ENCODE measurements at places on chromosomes 1 and 21.

DNA sequence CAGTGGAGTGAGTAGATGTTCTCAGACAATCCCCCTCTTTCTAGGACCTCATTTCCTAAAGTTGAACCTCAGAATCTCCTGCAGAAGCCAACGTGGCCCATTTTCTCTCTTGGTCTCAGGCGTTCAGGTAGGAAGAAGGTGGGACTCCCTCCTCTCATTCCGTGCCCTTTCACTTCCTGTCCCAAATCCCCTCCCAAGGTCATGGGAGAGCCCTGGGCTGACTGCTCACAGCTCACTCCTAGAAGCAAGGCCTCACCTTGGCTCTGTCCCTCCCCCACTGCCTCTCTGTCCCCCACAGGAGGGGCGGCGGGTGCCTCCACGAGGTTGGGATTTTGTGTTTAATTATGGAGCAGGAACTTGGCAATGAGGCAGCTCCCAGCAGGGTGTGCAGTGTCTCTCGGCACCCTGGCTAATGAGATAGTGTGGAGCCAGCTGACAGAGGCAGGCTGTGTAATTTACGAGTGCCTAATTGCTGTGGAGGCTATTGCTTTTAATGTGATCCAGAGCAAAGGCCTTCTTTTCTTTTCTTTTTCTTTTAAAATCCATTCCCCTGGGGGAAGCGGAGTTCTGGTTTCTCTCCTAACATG lies 9.1 kb upstream of the CDK18 start:
- no peak for DNase-seq

DNA sequence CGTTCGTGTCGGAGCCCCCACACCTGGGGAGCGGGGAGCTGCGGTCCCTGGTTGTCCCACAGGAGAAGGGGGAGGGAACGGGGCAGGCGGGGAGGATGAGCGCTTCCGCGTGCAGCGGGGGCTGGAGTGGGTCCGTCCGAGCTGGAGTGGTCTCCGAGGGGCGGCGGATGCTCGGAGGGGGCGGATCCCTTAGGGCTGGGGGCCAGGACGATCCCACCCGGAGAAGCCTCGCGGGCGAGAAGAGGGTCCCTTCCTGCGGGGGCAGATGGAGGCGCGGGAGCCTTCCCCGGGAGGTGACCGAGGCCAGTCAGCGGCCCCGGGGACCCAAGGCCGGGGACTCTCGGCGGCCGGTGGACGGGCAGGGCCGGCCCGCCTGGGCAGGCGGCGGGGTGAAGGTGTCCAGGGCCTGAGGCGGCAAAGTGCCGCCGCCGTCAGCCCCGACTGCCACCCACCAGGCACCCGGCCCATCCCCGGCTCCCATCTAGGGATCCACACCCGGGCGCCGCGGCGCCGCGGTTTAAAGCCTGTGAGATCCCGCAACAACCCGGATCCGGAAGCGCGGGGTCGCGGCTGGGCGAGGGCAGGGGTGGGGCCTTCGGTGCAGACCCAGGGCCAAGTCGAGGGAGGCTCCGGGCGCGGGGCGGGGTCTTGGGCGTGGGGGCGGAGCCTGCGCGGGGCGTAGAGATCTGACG lies 5.3 kb upstream of the CCDC27 start:
- DNase-seq: peak; percentile 94

DNA sequence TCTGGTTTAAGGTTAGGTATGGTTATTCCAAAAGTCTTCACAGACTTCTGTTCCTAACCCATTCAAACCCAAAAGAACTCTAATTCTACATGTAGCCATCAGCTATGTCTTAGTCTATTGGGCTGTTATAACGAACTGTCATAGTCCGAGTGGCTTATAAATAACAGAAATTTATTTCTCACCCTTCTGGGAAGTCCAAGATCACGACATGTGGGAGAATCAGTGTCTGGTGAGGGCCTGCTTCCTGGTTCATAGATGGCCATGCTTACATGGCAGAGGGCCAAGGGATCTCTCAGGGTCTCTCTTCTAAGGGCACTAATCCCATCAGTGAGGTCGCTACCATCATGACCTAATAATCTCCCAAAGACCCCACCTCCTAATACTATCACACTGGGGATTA lies 103.0 kb upstream of the PPP2R5A start:
- DNase-seq: no peak

GRCh38 chr1:61089741-61090140 lies 7.4 kb downstream of the NFIA start:
- no peak for DNase-seq

DNA sequence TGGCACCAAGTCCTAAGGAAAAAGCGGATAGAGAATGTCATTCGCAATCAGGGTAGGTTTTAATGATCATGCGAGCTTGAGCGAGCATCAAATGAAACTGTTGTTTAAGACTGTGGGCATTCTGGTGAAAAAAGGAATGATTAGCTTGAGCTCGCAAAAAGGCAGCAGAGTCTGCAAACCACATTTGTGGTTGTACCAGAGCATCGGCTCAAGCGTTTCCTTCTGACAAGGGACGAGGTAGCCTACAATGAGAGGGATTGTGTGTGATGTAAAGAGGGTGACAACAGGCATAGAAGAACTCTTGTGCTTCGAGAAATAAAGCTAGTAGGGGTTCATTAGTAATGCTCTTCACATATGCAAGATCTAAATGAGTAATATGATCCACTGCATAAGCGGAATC lies 11.1 kb upstream of the CD48 start:
- no peak for DNase-seq

- no peak for DNase-seq
Observed at GRCh38 chr1:1021010-1021919, 1.3 kb downstream of the AGRN start.

- no peak for DNase-seq
Observed at GRCh38 chr1:107389410-107390396, 248.9 kb downstream of the NTNG1 start.

DNA sequence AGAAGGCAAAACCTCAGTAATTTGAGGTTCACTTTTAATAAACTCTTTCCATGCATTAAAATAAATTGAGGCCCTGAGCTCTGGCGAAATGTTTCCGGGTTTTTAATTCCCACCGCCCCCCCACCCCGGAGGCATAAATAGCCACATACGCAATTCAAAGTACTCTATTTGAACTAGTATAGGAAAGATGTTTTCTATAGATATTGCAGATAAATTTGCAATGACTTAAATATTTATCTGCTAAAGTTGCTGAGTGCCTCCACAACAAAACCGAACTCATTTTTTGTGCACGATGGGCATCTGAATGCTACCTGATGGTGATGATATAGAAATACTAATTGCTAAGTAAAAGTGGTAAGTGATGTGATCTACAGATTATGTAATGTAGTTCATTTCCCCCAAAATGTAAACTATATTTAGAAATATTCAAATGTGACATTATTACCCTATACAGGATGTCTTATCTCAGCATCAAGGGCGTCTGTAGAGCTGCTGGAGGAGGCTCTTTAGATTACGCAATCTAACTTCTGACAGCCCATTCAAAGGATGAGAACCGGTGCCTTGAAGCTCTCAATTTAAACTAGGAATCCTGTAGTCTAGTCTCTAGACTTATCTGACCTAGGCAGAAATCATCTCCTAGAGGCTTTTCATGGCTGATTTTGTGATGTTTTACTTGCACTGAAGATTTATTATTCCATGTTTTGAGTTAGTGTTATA lies 8.5 kb downstream of the IRF2BP2 start:
- DNase-seq: peak; percentile 75

GRCh38 chr1:222224636-222225315 lies 323.1 kb downstream of the HHIPL2 start:
- no peak for DNase-seq

GRCh38 chr1:187252923-187253322 lies 424.2 kb downstream of the PLA2G4A start:
- DNase-seq: no peak

- no peak for DNase-seq
Observed at GRCh38 chr1:114715952-114716303, 643 bp downstream of the NRAS start.

DNA sequence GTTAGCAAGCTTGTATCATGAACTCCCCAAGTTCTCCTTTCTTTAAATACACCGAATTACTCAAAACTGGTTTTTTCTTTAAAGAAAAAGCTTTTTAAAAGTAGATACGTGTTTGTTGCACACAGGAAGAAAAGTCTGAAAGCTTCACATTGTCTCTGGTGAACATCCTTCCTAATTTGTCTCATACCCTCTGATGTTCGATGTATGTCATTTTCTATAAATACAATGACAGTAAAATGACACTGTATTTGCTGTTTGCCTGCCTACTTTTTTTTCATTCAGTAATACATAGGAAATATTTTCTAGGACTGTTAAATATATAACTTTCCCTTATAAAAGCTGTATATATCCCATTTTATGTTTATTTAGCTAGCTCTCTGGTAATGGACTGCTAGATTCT lies 153.9 kb downstream of the GALNT2 start:
- DNase-seq: no peak

GRCh38 chr1:160451859-160452232 lies 51.5 kb downstream of the VANGL2 start:
- DNase-seq: no peak

- DNase-seq: no peak
Observed at GRCh38 chr1:95094923-95095322, 22.2 kb upstream of the ALG14 start.

DNA sequence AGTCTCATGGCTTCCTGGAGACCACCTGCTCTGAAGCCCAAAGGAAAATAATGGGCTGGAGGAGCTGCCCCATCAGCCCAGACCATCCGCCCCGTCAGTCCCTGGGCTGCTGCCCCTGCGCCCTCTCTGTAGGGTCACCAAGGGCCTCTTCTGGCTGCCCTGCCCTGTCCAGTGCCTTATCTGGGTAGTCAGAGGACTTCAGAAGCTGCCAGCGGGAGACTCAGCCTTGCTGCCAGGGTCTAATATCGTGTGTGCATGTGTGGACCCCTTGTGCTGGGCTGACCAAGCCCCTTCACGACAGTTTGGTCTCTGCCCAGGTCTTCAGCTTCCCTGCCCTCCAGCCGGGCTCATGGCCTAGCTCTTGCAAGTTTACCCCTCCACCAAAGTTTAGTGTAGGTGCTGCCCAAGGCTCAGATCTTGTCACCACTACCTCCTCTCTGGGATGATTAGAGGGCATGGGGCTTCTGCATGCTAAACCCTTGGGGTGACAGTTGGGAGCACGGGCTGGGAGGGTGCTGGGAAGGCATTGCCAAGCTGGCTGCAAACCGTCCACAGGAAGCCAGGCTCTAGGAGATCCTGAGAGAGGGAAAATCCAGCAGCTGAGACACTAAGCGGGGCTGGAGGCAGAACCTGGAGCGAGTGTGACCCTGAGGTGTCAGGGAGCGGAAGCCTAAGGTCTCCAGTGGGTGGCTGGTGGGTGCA lies 20.6 kb downstream of the NENF start:
- DNase-seq: no peak

GRCh38 chr1:91670781-91671180 lies 170.1 kb downstream of the CDC7 start:
- no peak for DNase-seq

DNA sequence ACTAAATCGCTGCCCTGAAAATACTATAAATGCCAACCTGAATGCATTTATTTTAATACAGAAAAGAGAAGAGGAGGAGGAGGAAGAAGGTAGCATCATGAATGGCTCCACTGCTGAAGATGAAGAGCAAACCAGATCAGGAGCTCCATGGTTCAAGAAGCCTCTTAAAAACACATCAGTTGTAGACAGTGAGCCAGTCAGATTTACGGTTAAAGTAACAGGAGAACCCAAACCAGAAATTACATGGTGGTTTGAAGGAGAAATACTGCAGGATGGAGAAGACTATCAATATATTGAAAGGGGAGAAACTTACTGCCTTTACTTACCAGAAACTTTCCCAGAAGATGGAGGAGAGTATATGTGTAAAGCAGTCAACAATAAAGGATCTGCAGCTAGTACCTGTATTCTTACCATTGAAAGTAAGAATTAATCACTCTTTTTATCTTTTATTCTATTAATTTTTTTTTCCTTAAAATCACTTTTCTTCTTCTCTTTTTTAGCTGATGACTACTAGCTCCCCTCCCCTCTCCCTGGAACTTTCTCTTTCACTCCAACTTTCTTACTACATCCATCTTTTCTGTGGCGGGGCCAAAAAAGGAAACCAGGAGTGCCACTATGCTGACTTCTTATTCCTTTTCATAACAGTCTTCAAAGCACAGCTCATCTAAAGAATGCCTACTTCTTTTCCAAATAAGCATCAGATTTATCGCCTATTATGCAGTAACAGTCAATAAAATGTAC lies 36.3 kb downstream of the FUBP1 start:
- no peak for DNase-seq

DNA sequence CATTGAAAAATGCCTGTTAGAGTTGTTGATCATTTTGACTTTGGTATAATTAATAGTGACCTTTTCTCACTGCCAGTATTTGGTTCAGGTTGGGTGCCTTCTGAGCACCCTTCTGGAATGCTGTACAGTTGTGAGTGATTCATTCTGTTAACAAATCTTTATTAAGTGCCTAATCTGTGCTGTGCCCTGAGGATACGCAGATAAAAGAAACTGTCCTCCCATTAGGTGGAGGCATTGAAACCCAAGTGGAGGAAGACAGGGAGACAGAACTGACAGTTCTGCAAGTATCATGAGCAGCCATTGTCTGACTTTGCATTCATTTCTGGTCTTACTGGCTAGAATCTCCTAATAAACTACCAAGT lies 76.1 kb upstream of the ZNF326 start:
- DNase-seq: no peak

DNA sequence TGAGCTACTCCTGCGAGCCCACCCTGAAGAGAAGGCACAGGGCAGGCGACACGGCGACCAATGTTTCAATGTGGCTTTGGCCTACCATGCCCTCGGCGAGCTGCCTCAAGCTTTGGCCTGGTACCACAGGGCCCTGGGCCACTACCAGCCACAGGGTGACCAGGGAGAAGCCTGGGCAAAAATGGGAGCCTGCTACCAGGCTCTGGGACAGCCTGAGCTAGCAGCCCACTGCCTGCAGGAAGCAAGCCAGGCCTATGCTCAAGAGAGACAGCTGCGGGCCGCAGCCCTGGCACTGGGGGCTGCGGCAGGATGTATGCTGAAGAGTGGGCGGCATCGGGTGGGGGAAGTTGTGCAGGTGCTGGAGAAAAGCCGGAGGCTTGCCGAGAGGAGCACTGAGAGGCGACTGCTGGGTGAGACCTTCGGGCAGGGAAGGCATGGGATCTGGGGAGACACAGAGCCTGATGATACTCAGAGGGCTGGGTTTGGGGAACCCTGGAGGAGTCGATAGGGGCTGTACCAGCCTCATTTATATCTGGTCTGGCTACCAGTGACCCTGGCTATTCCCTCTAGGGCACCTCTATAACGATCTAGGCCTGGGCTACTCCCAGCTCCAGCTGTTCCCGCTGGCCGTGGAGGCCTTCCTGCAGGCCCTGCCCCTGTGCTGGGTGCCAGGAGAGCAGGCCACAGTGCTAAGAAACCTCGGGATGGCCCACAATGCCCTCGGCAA lies 2.3 kb downstream of the TTC24 start:
- DNase-seq: no peak

- DNase-seq: no peak
Observed at GRCh38 chr1:170765712-170766330, 101.9 kb downstream of the PRRX1 start.
